ENCODE measurements at places on chromosomes 3 and 15.

DNA sequence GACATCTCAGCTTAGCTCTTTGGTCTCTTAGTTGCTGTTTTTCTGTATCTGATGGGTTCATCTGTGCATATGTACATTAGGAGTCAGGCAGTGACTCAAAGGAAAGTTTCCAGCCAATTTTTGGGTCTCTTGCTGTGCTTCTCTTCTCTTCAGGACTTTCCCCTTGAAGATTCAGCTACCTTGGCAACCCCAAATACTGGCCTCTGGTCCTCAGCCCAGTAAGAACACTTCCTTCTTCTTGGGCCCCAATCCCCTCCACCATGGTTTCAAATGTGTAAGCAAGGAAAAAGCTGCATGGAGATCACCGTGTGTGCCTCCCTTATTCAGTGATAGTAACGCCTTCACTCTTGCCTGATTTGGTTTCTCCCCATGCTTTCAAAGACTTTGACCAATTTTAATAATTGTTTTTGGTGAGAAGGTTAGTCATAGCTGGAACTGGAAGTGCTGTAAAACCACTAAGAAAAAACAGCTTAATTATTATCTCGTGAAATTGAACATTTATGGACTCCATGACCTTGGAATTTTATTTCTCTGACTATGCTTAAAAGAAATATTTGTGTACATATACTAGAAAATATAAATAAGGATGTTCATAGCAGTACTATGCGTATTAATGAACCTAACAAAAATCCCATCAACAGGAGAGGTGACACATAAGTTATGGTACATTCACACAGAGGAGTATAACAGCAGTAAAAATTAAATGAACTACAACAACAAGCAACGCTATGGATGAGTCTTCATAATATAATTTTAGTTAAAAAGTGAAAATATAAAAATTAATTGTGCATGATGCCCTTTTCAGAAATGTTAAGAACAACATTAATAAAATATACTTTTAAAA, 125.3 kb upstream of the BCL6 start:
- DNase-seq = no peak

DNA sequence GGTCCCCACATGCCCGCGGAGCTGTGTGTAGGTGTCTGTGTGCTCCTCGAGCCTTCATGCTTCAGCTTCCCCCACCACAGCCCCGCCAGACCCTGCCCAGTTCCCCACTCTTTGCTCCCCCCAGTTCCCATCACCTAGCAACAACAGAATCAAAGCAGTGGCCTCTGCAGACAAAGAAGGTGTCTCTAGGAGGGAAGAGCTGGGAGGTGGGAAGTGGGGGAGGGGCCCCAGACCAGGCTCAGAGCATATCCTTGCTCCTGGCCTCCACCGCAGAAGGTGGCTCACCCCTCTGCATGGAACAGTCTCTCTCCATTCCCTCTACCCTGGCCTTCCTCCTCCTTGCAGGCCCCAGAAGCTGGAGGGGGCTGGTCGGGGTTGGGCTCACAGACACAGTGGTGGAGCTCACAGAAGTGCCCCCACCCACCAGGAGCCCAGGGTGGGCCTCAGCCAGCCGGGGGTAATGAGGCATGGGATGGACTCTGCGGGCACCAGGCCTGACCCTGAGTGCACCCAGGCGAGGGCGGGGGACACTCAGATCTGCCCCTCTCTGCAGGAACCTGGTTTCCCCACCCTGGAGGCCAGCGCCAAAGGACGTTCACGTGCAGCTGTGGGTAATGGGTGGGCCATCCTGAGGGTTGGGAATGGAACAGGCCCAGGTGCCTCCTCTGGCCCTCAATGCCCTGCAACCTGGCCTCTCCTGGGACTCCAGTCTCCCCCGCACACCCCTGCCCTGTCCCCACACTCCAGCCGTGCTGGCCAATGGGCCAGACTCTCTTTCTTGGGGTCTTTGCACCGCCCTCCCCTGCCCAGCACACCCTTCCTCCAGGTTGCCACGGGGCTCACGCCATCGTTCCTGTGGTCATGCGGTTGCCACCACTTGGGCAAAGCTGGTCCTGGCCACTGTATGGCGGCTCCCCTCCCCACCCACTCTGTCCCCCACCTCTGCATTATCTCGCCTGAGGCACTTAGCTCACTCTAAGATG, 53.4 kb downstream of the TPRA1 start:
- DNase-seq = no peak

- DNase-seq = no peak
These were observed 200.3 kb upstream of the IL12A start for GRCh38 chr3:159788291-159788690.

DNA sequence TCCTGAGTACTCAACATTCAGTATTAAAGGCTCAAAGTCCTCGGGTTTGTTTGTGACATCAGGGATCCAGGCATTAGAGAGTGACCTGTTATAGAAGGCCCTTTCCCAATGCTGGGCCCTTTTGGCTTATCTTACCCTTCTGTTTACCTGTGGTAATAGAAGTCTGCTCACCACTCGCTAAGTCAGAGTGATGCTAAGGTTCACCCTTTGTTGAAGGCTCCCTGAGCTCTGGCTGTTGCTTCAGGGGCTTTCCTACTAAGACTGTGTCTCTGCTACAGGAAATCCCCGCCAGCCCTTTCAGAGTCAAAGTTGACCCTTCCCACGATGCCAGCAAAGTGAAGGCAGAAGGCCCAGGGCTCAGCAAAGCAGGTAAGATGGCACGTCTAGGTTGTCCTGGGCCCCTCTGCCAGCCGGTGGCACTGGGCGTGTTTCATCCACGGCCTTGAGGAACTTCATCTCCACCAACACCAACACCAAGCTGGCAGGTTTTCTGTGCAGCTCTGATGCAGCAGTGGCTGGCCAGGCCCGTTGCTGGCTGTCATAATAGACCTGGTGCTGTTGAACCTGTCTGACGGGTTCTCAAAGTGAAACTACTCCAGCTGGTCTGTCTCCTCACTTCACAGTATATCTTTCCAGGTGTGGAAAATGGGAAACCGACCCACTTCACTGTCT, 99.1 kb downstream of the DNASE1L3 start:
- no peak for DNase-seq

DNA sequence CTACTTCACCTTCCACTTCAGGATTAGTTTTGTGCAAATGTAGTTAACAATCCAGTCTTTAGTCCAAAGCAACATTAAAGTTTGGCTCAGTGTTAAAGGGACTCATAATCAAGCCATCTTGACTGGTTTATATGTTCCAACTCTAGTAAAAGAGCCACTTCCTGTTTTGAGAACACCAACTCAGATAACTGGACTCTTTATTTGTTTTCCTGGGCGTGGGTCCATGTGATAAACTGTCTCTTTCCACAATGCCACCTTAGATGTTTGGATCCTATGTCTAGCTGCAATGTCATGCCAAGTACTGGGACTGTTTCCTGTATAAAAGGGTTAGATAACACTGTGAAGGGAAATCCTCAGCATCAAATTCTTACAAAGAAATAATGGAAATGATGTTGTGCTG, 545.0 kb downstream of the PYDC2 start:
- no peak for DNase-seq

GRCh38 chr15:96072821-96073220, 257.7 kb upstream of the NR2F2 start:
- no peak for DNase-seq

DNA sequence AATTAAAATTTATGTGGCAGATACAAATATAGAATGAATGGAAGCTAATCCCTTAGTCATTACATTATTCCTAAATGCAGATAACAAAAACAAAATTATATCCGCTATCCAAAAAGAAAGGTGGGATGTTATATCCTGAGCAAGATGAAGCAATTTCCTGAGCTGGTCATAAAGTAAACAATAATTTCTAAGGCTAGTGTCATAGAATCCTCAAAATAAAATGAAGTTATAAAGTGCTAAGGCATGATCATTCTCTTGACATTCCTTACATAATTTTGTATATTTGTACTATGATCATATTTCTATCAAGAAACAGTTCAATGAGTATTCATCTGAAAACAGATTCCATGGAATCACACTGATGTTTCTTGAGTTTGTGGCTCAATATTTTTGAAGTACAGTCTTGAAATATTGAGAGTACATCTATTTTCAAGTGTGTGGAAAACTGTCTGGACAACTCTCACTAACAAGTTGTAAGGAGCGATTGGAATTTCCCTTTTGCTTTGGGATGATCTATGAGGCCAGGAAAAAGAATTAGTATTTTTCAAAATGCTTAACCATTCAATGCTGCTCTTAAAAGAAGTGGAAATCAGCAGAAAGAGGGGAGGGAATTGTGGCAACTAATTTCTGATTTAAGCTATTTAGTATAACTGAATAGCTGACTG, 92.4 kb downstream of the ABI3BP start:
- no peak for DNase-seq

DNA sequence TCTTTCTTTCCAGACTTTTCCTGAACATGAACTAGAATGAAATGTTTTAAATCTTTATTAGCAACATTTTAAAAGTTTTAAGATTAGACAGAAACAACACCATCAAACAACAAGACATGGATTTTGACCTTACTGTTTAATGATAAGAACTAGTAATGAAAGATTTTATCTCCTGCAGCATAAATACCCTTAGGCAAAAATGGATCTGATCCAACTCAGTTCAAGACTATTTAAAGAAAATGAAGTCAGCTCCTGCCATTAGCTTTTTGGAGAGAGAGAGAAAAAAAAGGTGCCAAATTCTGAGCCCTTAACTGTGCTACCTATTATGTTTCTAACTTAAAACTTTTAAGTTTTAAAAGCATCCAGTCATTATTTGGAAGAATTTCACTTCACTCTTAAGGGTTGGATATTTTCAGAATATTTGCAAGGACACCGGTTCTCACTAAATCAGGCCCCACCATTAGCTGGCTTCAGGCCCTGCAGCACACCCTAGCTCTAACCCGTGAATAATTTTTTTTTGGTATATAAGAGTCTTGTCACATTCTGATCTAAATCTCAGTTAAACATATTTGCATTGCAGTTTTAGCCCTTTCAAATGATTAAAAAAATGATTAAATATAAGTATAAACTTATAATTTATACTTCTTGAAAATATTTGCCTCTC, 60.0 kb downstream of the NR1I2 start:
- no peak for DNase-seq

- no peak for DNase-seq
These were observed 299.8 kb downstream of the LPP start for GRCh38 chr3:188453431-188454384.

- DNase-seq = no peak
These were observed 105.7 kb downstream of the ANO10 start for GRCh38 chr3:43515970-43516635.

DNA sequence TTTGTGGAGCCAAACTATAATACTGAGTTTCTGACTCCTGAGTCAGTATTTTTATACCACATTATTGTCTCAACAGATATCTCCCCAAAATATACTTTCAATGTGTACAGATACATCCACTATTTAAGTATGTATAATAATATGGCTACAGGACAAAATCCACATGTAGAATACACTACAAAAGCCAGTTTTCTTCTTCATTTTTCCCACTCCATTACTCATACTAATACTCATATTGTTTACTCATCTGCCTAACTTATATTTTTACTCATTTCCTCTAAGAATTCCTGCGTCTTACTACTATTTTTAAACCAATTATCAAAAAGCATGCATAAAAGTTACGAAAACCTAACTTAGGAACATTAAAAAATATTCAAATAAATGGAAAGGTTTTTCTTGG, 440.8 kb downstream of the ZNF385D start:
- DNase-seq = no peak

DNA sequence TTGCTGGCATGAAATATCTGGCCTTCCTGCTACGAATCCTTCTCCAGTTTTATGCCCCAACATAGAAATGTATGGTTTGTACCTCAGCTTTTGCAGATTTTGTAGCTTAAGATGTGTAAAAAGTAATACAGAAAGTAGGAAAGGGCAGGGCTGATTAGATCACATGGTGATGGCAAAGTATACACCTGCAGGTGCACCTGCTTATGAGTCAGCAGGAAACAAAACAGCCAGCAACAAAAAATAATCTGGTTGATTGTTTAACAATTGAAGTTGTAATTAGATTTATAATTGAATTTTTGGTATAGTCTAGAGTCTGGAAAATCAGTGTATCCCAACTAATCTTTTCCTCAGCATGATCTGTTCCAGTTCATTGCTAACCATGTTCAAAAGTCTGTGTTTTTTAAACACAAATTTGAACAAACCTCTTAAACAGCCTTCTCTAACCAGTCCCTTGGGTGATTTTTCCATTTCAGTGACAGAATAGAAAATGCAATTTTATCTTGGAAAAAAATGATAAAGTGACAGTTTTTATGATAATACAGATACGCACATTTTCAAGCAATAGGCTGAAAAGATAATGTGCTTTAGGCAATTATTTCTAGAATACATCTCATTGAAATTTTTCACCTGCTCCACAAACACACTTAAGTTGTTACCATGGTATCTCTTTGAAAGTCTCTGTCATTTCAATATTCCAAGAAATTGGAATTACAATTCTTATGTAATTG, 477.4 kb downstream of the NAALADL2 start:
- DNase-seq = no peak

- DNase-seq = peak; percentile 77
These were observed 788 bp upstream of the WDR73 start for GRCh38 chr15:84654689-84655453.

DNA sequence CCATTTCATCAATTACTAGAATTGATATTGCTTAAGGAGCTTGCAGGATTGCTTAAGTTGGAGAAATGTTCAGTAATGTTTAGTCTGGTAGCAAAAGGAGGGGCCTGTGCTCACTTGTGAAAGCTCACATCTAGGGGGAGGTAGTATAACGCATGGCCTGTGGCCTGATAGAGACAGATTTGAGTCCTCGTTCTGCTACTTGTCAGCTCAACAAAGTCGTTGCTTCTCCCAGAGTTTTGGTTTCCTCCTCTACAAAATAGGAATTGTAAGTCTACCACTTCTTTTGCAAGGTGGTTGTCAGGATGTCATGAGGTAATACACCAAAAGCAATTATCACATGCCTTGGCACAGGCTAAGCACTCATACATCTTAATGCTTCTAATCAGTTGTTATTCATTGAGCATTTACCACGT, 1.3 kb downstream of the ST3GAL6 start:
- DNase-seq = no peak

Data from left forelimb (tissue), 1 donor.